ENCODE measurements at places on chromosomes 2 and 18.

DNA sequence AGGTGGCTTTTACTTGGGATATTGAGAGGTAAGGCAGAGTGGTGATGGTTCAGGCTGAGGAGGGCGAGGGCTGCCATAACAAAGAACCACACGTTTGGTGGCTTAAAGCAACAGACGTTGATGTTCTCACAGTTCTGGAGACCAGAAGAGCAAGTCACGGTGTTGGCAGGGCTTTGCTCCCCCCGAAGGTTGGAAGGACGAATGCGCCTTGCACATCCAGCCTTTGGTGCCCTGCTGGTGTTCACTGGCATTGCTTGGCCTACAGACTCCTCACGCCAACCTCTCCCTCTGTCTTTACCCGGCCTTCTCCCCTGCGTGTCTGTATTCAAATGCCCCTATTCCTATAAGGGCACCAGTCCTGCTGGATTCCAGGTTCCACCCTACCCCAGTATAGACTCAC, 125.4 kb downstream of the TPO start:
- no peak for DNase-seq

DNA sequence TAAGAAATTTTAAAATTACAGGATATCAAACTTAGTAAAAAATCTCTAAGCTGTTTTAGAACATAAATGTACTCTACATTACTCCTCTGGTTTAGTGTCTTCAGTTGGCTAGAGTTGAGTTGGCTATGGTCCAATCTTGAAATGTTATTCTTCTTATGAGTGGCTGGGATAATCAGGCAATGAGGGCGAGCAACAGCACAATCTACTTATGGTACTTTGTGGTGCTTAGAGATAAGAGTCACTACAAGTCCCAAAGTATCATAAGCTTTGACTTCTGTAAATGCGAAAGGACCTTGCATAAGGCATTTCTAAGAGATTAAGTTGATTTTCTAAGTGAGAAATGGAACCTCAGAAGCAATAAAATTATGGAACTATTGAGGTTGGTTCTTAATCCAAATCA, 361.7 kb downstream of the GPD2 start:
- DNase-seq = no peak

DNA sequence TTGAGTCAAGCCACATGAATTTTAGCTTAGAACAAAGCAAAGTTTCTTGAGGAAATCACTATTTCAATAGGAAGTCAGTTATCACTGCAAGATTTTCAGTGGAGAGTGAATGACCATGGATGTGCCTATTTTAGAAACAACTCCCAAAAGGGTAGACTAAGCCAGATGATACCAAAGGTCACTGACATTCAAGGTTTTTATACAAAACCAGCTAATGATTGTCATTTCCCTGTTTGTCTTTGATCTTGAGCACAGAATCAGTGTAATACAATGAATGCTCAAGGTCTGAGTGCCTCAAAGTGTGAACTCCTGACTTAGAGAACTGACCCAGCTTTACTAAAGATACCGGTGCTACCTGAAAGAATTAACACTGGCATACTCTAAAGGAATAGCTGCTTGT, 60.5 kb downstream of the CDH2 start:
- DNase-seq = no peak

GRCh38 chr2:152106464-152106863, 7.6 kb upstream of the CACNB4 start:
- no peak for DNase-seq

- DNase-seq = no peak
Observed at GRCh38 chr2:190235551-190236075, 84.0 kb downstream of the HIBCH start.

- DNase-seq = no peak
Observed at GRCh38 chr2:181138816-181139215, 158.4 kb downstream of the UBE2E3 start.

GRCh38 chr2:85861180-85861579, 27.6 kb downstream of the ST3GAL5 start:
- no peak for DNase-seq

- peak; percentile 65 for DNase-seq
Observed at GRCh38 chr2:8544786-8545694, 136.8 kb upstream of the ID2 start.

DNA sequence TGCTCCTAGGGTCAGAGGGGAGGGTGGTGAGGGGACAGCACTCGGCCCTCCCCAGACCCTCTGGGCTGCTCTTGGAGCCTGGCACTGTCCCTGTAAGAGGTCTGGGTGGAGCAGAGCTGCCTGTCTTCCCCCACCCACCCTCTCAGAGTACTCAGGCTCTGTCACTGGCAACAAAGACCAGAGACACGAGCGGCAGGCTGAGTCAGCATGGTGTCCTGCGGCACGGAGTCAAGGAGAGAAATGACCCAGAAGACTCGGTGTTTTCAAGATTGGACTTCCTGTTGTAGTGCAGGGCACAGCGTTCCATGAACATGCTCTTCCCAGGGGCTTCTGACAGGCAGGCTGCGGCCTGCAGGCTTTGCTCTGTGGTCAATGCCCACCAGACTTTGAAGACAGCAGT, 19.9 kb downstream of the SIGLEC15 start:
- no peak for DNase-seq

GRCh38 chr2:105557021-105557920, 158.4 kb upstream of the FHL2 start:
- DNase-seq = no peak

DNA sequence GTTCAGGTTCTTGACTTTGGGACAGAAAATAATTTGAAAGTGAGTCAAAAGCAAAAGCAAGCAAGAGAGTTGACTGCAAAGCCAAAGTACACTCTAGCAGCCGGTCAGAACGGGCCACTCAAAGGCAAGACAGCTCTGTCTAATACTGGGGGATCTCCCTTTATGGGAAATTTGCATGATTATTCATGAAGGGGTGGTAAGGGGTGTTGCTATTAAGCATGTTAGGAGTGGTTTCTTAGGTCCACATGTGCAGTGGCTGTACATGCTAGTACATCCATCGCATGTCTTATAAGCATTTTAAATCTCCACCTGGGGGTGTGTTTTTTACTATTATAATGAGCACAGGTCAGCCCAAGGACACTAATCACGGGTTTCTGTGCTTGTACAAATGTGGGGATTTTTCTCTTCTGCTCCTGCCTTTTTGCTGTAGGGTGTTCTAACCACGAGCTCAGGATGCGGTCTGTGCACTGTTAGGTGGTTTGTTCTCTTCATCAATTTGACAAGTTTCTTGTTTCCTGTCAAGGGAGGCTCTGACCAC, 60.2 kb upstream of the SPP2 start:
- DNase-seq = peak; percentile 20

GRCh38 chr2:72155151-72155550, 7.5 kb upstream of the CYP26B1 start:
- DNase-seq = no peak

- no peak for DNase-seq
Observed at GRCh38 chr2:238130111-238130695, 8.3 kb upstream of the KLHL30 start.

DNA sequence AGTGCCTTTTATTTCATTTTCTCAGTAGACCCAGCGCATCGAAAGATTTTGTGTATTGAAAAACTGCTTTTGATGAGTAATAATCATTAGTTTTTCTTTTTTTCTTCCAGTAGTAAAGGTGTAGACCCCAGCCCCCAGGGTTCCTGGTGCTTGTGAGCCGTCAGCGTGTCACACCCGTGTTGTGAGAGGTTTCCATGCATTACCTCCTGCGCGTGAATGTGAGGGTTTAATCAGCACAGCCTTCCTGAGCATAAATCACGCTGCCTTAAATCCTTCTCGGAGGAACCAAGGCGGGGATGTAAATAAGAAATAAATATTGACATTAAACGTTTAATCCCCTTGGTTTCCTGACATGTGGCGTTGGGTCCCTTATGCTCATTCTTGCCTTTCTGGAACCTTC, 24.3 kb downstream of the TSHZ1 start:
- no peak for DNase-seq

GRCh38 chr18:3722649-3723433, 272.9 kb downstream of the TGIF1 start:
- DNase-seq = no peak

GRCh38 chr2:149538138-149538833, 49.3 kb downstream of the MMADHC start:
- DNase-seq = no peak

DNA sequence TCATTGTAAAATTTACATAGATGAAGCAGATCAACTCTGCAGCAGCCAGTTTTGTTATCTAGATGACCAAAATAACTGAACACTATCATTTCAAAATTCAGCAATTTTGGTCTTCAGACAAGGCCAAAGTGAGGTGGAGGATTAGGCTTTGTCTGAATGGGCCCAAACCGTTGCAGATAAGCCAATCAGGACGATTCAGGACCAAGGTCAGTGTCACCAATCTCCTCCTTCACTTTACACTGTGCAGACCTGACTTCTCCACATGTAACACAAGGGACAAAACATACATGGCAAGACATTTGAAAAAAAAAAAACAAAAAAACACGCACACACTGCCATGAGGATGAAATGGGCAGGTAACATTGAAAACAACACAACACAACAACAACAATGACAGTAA, 211.2 kb downstream of the NAPG start:
- DNase-seq = no peak

DNA sequence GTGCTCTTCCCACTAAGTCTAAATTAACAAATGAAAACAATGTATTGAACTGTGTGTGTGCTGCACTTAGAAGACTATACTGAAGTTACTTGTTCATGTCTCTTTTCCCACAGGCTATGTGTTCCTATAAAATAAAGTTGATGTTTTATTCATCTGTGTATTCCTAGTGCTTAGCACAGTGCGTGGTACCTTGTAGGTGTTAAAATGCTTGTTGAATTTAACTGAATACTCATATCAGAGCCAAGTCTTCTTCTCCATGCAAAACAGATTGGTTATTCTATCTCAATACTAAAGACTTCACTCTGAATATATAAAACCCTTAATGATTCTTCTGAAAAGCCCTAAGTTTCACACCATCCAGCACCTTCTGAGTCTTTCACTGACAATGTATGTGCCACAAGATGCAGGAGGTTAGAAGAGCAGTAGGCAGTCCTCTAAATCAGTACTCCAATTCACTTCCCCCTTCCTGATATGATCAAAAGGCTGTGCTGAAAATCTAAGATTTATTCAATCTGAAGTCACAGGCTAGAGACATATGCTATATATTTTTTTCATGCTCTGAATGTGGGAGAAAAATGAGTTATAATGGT, 231.7 kb upstream of the CCDC150 start:
- no peak for DNase-seq
